Foreskin keratinocyte (primary cell): ENCODE measurements at places on chromosomes 5 and 9. TPM values are rescaled to one million over a fixed set of nuclear protein-coding genes. Genes with fewer than 3 reads are reported as not detected.

The SEC24A gene
- total RNA-seq, result 16.1 and 18.3 TPM in 2 replicates

The PLAC8L1 gene
- total RNA-seq, result not detected in 2 replicates

The PCDHA13 gene
- 0.03 and 0.04 TPM in 2 replicates for total RNA-seq

The ANKRD34B gene
- not detected in 2 replicates for total RNA-seq

The C9orf85 gene
- 9.1 and 9.7 TPM in 2 replicates for total RNA-seq

The SLC6A18 gene
- not detected in 2 replicates for total RNA-seq

The BTNL3 gene
- not detected in 2 replicates for total RNA-seq
